ENCODE measurements at places on chromosomes 5 and 9.

DNA sequence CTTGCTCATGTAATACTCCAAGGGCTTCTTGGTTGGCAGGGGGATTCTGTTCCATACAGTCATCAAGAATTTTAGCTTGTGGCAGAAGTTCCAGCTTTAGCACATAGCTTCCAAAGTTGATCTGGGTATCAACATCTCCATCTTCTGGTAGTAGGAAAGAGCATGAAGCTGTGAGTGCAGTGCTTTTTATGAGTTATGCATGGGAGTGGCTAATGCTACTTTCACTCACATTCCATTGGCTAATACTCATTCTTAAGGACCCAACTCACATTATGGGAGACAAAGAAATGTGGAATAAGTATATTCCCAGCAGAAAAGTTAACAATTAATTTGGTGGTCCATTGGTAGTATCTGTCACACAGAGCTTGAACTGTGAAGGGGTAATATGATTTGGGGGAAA is 194.2 kb upstream of the CHD1 start:
- no peak for DNase-seq

DNA sequence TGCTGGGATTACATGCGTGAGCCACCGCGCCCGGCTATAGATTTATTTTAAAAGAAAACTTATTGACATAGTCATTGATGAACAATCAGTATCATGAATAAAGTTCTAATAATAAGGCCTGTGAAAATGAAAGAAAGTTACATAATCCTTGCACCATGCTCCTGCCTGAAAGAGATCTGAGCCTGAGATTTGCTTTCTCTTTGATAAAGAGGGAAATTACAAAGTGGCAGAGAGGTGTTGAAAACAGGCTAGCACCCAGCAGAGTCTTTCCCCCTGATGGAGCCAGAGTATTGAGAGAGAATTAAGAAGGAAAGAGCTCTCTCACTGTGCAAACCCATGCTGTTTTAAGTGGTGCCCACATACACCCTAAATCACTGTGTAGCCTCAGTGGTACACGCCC is 37.2 kb downstream of the SLC6A7 start:
- DNase-seq: no peak

DNA sequence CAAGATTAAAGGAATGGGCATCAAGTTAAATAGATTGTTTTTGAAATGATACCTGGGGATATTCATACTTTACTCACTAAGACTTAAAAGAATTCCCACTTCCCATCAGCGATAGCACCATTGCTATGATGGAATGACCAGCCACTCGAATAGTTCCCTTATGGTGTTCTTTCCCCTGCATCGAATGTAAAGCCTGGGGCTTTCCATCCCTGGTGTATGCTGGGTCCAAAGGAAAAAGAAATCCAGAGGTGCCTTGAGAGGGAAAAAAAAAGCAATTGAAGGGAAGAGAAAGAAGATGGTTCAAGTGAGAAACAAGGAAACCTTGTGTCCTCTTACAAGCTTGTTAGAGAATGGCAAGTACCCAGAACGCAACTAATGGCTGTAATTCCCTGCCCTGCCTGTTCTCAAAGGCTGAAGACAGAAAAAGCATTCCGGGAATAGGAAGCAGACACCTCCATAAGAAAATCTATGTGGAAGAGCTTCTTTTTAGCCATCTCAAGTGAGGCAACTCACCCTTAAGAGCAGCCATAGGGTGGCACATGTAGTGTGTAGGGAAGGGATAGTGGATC is 351.1 kb upstream of the DAB2 start:
- no peak for DNase-seq

DNA sequence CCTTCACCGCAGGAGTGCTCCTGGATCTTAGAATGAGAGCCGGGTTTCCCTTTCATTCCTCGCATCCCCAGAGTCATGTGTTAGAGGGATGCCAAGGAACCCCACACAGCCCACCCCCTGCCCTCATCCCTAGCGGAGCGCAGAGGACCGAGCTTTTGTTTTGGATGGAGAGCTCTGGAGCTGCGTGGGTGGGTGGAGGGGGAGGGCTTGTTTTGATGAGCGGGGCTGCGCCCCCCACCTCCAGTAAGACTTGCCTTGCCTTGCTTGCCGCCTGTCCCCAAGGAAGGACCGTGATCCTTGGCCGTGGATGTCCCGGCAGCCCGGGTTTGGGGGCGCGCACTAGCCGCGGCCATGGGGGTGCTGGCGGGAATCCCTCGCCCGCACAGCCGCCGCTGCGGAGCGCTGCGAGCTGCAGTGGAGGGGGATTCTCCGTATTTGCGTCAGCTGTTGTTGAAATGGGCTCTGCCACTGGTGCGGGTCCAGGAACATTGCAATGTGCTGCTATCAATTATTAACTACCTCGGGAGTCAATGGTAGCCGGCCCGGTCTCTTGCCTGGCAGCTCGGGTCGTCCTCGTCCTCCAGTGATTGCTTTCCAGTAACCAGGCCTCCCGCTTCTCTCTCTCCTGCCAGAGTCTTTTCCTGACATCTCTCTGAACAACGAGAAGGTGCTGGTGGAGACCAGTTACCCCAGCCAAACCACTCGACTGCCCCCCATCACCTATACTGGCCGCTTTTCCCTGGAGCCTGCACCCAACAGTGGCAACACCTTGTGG is 1.0 kb downstream of the EGR1 start:
- DNase-seq: peak; percentile 38

DNA sequence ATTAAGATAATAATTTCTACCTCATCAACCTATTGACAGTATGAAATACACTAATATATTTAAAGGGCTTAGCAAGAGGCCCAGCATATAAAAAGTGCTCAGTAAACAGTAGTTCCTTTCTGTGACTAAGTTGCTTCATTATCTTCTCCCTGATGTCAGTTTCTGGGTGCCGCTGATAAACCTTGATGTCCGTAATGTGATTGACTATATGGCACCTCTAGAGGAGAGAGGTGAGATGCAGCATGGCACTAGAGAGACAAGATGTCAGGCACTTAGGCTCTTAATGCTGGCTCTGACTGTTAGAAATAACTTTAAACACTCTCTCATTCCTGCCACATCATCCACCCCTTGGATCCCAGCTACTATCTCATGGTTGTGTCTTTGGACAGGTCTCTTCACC is 455.9 kb upstream of the KLF4 start:
- DNase-seq: no peak

GRCh38 chr9:79570448-79571308 is 1.1 kb upstream of the TLE4 start:
- DNase-seq: no peak

DNA sequence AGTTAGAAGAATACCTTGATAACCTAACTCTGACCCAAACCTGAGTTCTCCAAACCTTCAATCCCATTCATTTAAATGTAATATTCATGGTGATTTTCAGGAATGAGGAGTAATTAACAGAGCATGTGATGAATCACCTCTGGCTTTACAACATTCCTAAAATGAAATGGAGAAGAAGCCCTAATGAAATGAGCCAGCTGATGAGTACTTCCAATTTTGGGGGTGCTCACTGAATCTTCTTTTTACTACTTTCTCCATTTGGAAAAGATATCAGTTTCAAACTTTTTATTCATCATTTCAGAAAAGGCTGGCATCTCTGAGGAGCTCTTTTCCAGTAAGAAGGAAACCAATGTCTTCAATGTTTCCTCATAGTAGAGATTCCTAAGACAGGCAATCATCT is 2.9 kb upstream of the SPINK5 start:
- no peak for DNase-seq

- peak; percentile 67 for DNase-seq
Observed at GRCh38 chr9:133506653-133507038, 18.1 kb downstream of the MYMK start.

- no peak for DNase-seq
Observed at GRCh38 chr5:53019320-53019719, 30.2 kb downstream of the ITGA2 start.

DNA sequence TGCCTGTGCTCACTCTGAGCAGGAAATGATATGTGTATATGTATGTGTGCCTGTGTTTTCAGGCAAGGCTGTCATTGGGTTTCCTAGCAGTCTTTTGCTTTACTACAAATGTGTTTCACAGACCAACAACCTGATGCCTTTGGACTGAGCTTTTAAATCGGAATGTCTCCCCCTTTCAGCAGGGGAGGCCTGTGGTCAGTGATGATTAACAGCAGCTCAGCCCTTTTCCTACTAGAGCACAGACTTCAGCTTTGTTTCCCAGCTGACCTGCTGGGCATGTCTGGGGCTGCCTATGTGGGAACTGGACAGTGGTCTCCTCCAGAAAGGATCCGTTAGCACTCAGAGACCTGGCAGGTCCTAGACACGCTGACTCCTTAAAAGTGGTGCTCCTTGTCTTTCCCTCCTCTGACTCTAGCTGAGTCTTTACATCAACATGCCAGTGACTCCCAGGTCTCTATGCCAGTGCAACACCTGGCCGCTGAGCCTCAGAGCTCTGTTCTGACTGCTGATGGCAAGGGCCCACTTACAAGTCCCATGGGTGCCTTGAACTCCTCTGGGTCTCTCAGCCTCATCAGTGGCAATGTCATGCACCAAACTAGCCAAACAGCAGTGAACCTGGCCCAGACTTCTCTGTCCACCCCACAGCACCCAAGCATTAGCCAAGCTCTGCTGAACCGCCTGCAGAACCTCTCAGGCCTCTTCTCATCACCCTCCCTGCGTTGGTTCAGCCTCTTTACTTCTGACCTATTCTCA is 7.7 kb downstream of the MACROH2A1 start:
- peak; percentile 52 for DNase-seq
